Activated CD8-positive, alpha-beta memory T cell treated with anti-CD3 and anti-CD28 coated beads, Interleukin-2, amount 10 ng/mL, durations not matched to agents 7 days and 5 days (primary cell): ENCODE measurements at places on chromosomes 1 and 21.

- no peak for DNase-seq
Observed at GRCh38 chr1:53442299-53442698, 16.9 kb upstream of the DMRTB1 start.

DNA sequence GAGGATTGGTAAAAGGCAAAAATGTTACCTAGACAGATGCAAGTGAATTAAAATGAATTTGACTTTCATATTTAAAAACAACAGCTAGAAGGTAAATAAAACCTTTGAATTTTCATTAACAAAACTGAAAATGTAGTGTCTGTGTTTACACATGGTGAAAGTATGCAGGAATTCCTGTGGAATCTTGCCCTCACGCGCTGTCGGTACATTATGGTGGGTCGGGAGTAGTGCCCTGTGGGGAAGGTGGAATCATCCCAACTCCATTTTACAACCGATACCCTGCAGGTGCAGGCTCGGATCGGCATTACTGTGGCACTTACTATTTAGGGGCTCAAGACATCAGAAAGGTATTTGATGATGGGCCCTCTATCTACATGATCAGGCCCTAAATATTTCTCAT is 197.2 kb upstream of the MAP1LC3C start:
- no peak for DNase-seq

- DNase-seq, result no peak
Observed at GRCh38 chr21:17438635-17439034, 74.2 kb upstream of the CXADR start.

DNA sequence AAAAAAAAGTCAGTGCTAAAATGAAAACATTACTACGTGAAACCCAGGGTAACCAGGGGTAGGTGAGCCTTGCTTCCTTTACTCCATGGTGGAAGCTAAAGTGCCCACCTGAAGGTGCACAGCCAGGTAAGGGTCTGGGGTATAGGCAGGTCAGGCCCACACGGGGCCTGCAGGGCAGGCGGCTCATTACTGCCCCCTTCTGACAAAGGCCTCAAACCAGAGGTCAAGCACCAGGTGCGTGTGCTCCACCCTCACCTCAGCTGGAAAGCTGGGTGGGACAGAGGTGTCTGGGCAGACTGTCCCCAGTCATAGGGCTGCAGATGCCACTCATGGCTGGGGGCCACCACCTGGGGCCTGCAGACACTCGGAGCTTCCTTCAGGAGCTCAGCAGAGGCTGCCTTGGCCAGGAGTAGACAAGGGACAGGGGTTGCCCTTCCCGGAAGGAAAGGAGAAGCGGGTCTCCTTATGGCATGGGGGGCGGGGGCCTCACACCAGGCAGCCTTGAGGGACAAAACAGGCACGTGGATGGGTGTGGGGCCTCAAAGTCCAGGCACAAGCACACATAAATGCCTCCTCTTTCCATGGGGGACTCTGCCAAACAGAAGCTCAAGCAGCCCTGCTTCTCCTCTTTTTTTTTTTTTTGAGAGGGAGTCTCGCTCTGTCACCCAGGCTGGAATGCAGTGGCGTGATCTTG is 36.2 kb downstream of the ACOT7 start:
- no peak for DNase-seq

DNA sequence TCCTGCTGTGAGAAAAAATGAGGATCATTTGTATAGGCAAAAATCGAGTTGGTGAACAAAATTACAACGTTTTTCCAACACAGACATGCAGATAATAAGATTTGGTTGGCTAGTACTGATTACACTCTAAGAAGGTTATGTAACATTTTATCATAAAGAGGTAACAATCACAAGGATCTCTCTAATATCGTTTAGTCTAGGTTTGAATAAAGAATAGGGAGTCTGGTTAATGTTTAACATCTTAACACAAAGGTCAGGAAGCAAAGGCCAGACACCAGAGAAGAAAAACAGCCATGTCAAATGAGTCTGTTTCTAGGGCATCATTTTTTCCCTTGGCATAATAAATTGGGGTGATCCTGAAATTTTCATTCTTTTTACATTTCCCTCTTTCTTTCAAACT is 207.4 kb upstream of the CHRM3 start:
- DNase-seq, result no peak

GRCh38 chr1:218592688-218593087 is 247.6 kb downstream of the TGFB2 start:
- no peak for DNase-seq

- DNase-seq, result no peak
Observed at GRCh38 chr1:154253671-154254070, 18.8 kb upstream of the HAX1 start.

DNA sequence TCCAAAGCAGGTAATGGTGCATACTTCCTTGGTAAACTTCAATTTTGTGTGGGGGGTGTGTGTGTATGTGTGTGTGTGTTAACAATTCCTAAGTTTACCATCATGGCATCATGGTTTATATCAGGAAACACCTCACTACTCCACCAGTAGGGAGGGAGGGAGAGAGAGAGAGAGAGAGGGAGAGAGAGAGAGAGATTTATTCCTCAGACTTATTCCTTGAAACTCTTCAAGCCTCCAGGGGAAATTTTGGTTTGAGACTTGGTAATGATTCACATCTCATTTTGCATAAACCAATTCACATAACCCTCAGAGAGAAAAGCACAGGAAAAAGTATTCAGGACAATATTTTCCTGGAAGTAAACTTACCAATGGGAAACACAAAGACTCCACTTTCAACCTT is 115.0 kb downstream of the TTLL7 start:
- DNase-seq, result no peak

GRCh38 chr1:121522061-121522759 is 337.4 kb downstream of the SRGAP2C start:
- no peak for DNase-seq

DNA sequence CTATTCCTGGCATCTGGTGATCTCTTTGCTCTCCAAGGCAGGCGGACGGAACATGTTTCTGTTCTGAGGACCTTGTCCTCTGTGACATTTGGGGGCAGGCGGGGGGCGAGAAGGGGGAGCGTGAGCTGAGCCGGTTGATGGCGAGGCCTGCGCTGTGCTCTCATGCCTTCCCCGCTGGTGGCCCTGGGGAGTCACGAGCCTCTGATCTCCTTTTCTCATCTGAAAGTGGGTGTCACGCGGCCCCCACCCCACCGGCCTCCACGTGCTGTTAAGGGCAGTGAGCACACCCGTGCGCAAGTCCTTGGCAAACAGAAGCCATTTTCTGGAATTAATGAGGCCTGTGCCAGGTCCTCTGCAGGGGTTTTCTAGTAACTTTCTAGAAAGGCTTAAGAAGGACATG is 102.8 kb upstream of the ACTRT2 start:
- DNase-seq, result no peak

DNA sequence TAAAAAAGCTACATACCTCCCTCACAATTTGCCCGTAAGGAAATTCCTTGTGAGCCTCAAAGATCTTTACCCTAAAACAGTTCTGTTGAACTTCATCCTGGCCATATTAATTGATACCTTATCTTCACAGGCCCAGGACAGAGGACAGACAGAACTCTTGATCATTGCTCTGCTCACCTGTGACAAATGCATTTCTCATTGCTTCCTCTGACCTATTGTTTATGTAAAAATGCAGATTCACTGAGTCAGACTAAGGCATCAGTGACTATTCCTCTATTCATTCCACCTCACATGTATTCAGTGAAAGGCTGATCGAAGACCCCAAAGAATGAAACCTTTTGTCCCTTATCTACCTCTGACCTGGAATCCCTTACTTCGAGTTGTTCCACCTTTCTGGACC is 61.0 kb downstream of the BACH1 start:
- DNase-seq, result no peak
